Left ventricle myocardium inferior (tissue), 1 donor: ENCODE measurements at places on chromosomes 6 and 20.

DNA sequence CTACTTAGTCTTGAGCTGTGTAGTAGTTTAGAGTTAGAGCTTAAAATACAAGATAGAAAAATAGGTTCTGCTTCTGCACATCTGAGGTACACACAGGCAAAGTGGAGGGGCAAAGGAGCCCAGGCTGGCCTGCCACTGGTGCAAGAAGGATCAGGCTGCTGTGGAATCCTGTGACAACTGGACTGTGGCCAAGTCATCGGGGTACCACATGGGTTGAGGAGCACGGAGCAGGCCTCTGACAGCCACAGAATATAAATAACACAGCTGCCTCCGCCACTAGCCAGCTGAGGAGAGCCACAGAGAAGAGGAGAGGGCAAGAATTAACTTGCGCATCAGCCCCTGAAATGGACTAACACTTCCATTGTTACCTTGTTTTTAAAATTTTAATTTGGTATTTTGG lies 206.0 kb upstream of the MARCKS start:
- peak; percentile 62 for DNase-seq

DNA sequence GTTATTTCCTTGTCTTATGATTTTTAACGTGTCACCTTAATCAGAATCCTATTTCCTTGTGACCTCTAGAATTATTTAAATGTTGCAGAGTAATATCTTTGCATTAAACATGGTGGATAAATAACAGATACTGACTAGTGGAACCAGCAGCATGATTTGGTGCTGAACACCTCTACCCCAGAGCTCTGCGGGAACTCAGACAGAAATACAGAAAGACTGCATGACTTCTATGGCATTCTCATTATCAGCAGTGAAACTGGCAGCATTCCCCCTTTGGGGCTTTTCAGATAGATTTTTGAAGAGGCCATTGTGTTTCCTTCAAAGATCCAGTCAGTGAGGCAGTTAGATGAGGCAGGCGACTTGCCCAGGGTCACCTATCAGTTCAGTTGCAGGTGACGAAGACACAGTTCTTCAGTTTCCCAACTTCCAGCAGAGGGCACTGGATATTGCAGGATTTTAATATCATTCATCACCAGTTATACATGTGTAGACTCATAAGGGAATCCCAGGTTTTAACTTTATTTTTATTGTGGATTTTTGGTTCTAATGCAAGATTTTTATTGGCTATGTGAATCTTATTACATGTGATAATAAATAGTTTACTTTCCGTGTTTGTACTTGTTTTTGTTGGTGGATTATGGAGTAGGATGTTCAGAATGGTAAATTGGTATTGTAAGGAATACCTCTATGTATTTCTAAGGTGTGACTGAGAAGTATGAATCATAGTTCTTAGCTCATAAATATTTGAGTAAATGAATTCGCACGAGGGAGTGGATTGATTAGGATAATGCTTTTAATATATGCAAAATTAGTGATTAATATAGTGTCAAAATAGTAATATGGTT lies 81.3 kb downstream of the AFDN start:
- no peak for DNase-seq

DNA sequence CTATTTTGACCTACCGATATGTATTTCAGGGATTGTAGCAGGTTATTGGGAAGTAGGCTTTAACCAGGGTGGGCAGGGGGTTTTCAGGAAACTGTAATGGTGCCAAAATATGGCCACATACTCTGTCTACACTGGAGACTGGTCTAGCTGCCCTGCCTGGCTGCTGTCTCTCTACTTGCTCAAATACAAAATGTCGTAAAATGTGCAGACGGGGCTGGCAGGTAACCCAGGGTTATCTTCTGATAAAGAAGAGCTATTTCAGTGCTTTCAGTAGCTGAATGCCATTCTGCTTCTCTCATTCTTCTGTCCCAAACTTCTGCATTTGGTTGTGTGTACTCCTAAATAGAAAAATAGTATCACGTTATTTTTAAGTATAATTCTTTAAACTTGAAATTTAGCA lies 616.2 kb downstream of the EPM2A start:
- DNase-seq: no peak

DNA sequence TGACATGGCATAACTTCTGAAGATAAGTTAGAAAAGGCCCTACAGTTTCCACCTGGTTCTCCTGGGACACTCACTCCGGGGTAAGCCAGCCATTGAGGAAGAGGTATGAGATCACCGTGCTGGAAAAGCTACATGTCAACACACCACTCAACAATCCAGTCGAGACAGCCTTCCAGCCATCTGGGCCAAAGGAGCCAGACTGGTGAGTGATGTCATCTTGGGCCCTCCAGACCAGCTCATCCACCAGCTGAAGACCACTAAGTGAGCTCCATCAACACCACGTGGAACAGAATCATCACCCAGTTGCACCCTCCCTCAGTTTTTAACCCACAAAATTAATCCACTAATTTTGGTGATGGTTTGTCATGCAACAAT lies 32.3 kb upstream of the RSPO4 start:
- no peak for DNase-seq

GRCh38 chr20:62830821-62831220 lies 14.0 kb downstream of the COL9A3 start:
- DNase-seq: no peak

DNA sequence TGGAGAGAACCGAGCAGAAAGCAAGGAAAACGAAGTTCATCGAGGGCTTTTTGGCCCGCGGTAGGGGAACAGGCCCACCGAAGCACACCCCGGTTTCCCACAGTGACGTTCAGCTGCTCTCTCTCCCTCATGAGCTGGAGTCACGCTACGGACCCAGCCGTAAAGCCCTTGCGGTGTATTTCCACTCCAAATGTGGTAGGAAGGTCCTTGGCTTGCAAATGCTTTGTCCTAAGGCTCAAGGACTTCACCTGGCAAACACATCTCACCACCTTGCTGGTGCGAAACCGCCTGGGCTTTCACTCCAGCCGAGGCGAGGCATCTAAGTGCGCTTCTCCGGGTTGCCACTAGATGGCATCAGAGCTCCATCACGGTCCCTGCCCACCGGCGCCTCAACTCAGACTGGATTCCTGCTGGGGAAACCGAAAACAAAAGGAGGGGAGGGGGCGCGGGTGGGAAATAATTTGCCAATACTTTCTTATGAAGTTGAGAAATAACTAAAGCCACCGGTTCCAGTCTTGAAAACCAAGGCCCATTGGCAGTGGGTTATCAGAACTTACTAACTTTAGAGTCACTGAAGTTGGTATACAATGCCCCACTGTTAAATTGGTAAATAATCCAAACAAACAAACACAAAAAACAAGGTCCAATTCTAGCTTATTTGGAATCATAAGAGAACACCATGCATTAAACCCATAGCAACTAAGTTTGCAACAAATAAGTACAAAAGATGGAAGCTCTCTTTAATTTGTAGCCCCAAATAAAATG lies 13.4 kb upstream of the FOXC1 start:
- DNase-seq: peak; percentile 46

DNA sequence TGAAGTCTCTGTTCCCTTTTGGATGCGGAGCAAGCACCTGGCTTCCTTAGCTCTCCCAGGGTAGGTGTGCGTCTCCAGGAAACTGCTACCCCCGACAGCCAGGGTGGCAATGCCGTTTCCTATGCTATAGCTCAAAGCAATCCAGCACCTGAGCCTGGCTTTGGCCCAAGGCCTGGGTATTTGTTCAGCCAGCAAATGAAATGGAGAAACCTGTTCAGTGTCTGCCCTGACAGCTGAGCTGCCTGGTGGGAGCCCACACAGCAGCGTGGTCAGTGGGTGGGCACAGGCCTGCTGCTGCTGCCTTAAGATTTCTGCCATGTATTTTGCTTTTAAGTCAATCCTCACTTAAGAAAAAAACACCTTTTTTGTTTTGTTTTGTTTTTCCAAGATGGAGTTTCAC lies 13.7 kb downstream of the SPATA2 start:
- no peak for DNase-seq

DNA sequence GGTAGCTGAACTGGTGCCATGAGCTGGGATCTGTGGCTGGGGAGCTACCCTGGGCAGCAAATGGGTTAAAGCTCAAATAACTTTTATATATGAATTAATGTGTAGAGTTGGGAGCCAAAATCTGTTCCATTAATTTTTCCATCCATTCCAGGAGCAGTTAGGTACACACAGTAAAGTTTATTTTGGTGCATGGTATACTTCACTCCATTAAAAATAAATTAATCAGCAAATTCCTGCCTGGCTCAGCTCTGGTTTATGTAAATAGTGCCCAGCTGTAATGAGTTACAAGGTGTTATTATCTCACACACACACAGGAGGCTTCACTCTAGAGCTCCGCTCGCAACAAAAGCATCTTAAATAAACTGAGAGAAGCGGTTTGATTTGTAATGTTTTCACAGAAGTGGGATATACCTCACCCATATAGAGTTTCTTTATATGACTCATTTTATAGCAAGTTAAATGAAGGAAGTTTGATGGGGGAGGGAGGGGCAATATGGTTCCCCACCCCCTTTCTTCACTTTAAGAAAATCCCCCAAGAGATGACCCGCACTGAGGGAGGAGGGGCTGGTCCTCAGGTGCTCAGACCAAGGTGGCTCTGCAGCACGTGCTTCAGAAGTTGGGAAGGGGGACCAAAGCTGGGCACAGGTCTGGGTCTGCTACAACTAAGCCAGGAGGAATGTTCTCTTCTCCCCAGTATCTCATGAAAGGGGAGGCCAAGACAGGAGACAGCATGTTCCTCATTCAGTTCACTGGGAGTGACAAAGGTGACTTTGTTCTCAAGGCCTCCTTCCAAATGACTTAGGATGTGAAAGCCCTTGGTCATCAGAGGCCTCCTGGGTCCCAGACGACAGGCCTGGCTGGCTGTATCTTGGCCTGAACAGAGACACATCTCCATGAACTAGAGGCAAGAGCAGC lies 10.5 kb upstream of the FAM83C start:
- no peak for DNase-seq

DNA sequence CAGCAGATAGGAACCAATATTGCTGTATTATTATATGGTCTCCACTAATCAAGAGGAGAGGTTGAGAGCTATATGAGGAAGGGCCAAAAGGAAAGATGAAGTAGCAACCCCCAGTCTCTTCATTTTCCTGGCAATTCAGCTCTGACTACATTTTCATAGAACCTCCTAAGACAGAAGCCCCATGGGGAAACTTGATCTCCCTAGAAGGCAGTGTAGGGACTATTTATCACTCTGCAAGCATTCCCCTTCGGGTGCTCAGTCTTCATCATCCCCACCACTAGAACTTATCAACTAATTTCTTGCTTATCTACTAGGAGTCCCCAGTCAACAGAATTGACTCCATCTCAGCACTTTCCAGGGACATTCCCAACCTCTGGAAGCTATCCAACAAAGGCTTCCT lies 25.5 kb upstream of the ITCH start:
- no peak for DNase-seq

GRCh38 chr20:45011108-45011526 lies 44.8 kb downstream of the STK4 start:
- peak; percentile 22 for DNase-seq

DNA sequence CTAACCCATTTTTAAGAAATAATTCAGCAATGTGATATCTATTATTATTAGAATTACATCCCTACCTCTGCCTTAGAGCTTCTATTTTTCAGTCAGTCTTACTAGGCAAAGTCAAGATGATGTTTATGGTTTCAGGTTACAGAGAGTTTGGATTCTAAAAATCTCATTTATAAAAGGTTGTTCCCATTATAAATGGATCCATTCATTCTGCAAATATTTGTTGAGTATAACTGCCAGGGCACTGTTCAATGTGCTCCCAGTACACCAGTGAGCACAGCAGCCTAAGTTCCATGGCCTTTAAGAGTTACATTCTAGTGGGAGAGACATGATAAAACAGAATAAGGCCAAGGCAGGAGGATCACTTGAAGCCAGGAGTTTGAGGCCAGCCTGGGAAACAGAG lies 75.9 kb upstream of the EYA4 start:
- no peak for DNase-seq

DNA sequence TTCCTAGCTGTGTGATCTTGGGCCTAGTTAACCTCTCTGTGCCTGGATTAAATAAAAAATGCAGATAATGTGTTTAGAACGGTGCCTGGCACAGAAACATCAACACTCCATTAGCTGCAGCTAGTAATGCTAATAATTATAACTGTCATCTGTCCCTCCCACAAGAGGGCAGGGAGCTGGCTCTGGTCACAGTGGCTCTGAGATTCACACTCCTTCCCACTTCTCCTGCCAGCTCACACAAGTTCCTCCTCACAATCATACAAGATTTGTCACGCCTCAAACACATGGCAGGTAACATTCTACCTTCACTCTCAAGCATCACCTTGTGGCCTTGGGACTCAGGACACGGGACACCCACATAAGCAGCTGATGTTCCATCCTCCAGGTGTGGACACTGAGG lies 2.4 kb downstream of the ADA start:
- no peak for DNase-seq

DNA sequence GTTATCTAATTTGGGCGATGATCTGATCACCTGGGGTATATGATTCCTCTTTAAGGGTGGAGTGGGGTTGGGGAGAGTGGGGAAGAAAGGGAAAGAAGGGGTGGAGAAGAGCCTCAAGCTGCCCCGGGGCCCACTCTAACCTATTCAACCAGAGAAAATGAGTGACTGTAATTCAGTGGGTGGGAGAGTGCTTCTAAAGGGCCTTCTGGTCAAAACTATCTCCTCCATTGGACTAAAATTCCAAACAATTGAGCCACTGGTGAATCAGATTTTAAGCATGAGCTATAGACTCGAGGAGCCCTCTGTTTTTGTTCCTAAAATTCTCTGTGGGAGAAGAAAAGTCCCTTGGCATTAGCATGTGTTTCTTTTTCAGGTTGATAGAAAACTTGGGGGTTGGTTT lies 296.8 kb downstream of the CLIC5 start:
- no peak for DNase-seq

GRCh38 chr6:109008537-109009235 lies 86.0 kb downstream of the SESN1 start:
- DNase-seq: no peak

DNA sequence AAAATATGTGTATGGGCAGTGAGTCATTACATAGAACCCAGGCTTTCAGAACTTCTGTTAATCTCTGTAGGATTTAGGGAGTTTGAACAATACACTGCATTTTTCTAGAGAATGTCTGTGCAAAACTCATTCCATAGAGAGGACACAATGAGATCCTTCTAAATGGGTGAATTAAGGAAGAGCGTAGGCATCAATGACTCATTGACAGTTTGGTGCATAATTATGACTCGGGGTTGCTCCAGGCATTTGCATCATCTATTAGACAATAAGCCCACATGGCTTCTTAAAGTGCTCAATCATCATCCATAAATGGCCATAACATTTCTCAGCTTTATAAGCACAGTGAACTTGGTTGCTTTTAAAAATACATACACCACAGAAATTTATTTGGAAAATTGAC lies 625.5 kb downstream of the CDH26 start:
- DNase-seq: no peak
